ENCODE measurements at places on chromosomes 3 and 15.

- peak; percentile 31 for DNase-seq
These were observed 91.1 kb upstream of the FGF7 start for GRCh38 chr15:49331951-49332350.

GRCh38 chr3:35919160-35919559 lies 279.8 kb downstream of the ARPP21 start:
- DNase-seq: no peak

DNA sequence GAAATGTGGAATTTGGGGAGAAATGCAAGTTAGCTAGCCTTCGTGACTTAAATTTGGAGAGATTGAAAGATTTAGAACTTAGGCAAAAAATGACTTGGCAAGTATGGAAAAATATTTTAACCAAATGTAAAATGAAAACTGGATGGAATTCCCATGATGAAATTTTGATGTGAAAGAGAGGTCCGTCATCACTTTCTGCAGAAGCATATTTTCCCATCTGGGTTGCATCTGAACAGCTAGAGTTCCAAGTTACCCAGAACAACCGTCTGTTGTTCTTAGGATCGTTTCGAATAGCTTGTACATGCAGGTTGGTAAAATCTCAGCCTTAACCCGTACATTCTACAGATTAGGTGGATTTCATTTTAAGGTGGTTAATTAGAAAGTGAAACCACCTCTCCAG lies 136.3 kb downstream of the GHSR start:
- no peak for DNase-seq

DNA sequence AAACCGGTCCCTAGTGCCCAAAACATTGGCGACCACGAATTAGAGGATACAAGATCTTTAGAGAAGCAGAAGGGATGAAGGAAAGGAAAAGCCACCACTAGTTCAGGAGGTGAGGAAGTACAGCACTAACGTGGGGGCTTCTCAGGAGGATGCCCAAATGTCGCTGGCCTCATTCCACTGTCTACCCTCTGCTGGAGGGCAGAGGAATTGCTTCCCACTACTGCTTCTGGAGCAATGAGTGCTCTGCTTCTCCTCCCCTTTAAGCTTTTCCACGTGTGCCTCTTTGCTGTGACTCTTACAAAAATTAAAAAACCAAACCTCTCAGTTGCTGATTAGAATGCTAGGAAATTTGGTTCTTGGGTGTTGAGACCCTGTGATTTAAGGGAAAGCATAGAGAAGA lies 281.3 kb downstream of the CLSTN2 start:
- peak; percentile 8 for DNase-seq

DNA sequence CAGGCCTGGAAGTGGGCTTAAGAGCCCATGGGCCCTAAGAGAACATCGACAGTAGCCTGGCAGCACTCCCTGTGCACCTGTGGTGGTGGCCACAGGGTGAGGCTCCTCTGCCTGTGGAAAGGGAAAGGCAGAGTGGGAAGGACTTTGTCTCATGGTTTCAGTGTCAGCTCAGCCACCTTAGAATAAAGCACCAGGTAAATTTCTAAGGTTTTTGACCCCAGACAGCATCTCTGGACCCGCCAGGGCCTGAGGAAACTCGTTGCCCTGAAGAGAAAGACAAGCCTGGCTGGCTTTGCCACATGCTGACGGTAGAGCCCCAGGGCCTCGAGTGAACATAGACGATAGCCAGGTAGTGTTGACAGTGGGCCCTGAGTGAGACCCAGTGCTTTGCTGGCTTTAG lies 22.1 kb downstream of the GOLGA6A start:
- no peak for DNase-seq

GRCh38 chr3:123198372-123198771 lies 3.4 kb upstream of the SEC22A start:
- no peak for DNase-seq

GRCh38 chr3:119080364-119080763 lies 45.7 kb upstream of the IGSF11 start:
- no peak for DNase-seq

- no peak for DNase-seq
These were observed 923.1 kb downstream of the TBL1XR1 start for GRCh38 chr3:176274161-176274560.

- DNase-seq: no peak
These were observed 57.2 kb downstream of the MESD start for GRCh38 chr15:80932513-80932815.

DNA sequence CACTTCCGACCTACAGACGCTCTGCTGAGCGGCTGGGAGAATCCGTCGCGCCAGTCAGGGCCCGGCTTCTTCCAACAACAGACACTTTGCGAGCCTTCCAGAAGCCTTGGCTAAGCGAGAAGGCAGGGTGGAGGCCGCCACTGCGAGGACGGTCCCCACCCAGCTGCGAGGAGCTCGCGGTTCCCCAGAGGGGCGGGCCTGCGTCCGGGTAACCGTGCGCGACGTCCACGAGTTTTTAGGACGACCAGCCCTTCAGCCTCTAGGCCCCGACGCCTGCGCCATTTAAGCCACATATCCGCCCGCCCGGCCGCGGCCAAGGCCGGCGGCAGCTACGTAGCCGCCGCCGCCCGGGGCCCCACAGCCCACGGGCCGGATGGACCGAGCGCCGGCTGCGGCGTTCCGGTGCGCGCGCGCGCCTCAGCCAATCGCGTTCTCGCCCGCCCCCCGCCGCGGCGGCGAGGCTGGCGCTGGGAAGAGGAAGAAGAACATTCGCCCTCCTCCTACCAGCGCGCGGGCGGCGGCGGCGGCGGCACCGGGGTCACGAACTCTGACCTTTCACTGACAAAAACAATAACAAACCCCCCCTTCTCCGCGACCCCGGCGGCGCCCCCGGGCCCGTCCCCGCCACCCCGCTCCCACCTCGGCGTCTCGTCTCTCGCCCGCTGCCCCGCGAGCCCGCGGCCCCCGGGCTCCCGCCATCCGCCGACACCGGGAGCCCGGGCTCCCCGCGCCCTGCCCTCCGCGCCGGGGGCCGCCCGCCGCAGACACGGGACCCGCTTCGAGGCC lies at the start of gene NR2C2:
TSS of gene NR2C2 (plus strand) at position 484 of the 786 bp plus-strand sequence. CDS start 56,332 bp downstream, outside the sequence.
- peak; percentile 78 for DNase-seq

DNA sequence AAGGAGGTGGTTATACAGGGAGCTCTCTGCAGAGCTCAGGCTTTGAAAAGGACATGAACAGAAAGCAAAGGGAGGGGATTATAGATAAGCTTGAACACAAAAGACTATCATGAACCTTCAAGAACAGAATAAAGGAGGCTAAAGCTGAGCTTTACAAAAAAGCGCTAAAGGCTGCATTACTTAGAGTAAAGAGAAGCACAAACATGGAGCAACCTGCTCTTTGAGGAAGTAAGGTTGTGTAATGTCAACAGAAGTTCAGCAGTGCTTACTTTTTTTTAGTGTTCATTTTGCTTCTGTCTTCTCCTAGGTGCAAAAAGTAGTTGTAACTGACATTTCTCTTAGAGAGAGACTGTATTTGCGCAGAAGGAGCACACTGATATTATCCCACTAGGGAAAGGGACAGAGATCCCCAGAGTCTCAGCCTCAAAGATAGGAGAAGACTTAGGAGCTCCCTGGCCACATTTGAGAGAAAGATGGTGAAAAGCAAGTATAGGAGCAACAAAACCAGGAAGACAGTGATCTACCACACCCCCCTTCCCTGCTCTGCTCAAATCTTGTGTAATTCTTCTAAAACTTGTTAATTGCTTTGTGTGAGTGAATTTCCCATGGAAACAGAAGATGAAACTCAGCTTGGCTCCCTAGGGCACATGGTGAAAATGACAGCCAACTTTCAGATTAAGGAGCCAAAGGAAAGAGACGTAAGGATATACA lies 54.7 kb downstream of the QTRT2 start:
- peak; percentile 86 for DNase-seq

- no peak for DNase-seq
These were observed 13.7 kb downstream of the USP13 start for GRCh38 chr3:179666436-179667035.

DNA sequence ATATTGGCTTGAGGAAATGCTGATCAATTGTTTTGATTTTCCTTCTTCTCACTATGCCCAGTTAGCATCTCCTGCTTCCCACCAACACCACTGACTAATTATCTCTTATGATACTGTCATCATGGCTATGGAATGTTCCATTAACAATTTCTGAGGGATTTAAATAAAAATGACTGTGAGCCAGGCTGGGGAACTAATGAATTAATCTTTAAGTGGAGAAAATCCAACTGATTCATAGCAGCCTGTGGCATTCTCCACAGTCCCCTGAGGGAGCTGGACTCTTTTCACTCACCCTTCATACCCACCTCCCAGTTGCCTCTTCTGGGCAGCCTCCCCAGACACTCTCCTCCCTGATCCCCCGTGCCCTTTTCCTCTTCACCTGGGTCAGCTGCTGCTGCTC lies 353.6 kb downstream of the CLSTN2 start:
- DNase-seq: no peak

GRCh38 chr3:192915304-192915703 lies 2.4 kb downstream of the MB21D2 start:
- DNase-seq: peak; percentile 22

- no peak for DNase-seq
These were observed 8.0 kb upstream of the CBLB start for GRCh38 chr3:105876780-105877327.

DNA sequence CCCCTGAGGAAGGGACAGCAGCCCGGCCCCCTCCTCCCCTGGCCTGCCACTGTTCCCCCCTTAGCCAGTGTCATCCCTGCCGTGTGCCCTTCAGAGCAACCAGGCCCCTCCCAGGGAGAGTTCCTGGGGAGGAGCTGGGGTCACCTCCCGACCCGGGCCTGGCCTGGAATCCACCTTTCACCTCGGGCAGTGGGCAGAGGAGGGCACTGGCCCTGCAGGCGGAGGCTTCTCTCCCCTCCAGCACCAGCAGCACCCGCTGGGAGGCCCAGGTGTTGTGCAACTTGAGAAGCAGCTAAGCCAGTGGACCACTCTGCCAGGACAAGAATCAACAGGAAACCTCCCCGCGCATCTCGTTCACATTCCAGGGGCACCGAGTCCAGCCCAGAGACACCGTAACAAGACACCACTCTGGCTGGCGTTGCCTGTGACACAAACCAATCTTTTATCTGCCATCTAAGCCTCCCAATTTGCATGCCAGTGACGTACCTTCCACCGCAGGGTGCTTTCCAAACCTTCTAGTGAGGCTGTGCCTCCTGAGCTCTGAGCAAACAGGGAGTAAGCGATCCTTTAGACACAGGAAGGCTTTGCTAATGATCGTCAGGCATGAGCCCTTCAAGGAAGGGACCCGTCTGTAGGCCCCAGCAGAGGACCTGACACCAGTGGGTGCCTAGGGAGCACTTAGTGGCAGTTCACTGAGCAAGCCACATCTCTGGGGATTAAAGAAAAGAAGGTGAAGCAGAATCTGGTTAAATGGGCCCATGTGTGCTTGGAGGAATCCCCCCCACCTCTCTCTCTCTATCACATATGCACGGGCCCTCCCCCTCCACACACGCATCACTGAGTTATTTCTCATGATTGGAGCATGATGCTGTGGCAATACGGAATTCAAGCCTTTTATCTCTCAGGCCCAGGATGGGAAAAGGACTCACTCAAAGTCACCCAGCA lies 98.9 kb upstream of the TLE3 start:
- no peak for DNase-seq

- no peak for DNase-seq
These were observed 94.5 kb downstream of the ABI3BP start for GRCh38 chr3:100898681-100899080.
